Breast epithelium (tissue), 4 donors: ENCODE measurements at places on chromosomes 13 and 19. TPM values are rescaled to one million over a fixed set of nuclear protein-coding genes. Genes with fewer than 3 reads are reported as not detected.
A peak's percentile ranks its signal among the peaks of the same experiment; 100 is the strongest.

The CEACAM7 gene
- total RNA-seq, result not detected

The MISP3 gene
- total RNA-seq, result 4.6 TPM

The TRIP10 gene
- 56.9 TPM for total RNA-seq

GRCh38 chr19:47538812-47539211 is 23.9 kb upstream of the NAPA start:
- DNase-seq, result no peak

The TMEM59L gene
- not detected for total RNA-seq

The LILRB5 gene
- total RNA-seq, result 2.0 TPM

DNA sequence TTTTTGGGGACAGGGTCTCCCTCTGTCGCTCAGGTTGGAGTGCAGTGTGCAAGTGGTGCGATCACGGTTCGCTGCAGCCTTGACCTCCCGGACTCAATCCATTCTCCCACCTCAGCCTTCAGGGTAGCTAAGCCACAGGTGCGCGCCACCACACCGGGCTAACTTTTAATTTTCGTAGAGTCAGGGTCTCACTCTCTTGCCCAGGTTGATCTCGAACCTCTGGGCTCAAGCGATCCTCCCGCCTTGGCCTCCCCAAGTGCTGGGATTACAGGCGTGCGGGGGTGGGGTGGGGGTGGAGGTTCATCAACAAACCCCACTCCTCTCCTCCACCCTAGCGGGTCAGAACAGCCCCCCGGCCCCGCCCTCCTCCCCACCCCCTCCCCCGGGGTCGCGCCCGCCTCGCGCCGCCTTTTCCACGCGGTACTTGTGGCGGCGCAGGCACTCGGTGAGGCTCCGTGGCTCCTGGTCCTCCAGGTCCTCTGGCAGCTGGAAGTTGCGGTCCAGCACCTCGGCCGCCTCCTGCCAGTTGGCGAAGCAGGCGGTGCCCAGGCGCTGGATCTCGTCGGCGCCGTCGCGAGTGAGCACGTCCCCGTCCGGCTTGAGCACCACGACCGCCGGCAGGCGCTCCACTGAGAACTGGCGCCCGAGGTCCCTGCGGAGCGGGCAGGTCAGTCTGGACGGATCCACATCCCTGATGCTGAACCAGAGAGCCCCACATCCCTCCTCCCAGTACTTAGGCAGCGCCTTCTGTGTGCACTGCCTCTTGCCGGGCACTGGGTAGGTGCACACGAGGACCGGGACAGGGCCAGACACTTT is 5.2 kb downstream of the NXNL1 start:
- no peak for DNase-seq

DNA sequence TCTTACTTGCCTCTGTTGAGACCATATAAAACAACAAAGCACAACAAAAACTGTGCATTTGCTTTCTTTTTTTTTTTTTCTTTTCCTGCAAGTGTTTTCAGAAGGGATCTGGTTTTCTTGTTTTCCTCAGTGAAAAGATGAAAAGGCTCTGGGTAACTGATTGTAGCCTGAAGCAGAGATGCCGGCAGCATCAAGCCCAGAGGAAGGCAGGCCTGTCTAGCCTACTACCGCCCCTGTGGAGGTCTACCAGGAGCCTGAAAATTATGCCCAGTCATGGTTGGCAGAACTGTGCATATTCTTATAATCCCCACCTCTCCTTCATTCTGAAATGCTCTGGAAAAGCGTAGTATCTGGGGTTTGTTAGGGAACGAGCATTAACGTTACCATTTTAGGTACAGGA is 32.6 kb upstream of the MEDAG start:
- no peak for DNase-seq

DNA sequence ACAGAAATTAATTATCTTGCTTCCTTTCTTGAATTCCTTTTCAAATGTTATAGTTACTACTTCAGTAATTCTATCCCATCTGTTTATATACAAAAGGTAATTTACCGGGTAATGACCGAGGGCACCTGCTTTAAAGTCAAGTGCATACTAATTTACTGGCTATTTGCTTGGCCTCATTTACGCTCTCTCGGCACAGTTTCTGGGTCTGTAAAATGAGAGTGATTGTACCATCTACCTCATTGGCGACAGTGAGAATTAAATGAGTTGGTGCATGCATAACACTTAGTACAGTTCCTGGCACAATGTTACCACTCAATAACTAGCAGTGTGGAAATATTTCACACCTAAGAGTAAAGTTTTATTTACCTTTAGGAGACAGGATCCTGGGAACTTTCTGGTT is 111.6 kb downstream of the GGACT start:
- no peak for DNase-seq

GRCh38 chr19:12194827-12195731 is 32.2 kb downstream of the ZNF136 start:
- peak; percentile 95 for DNase-seq

- DNase-seq, result no peak
Measured at GRCh38 chr13:61486496-61486895, 70.8 kb upstream of the PCDH20 start.

DNA sequence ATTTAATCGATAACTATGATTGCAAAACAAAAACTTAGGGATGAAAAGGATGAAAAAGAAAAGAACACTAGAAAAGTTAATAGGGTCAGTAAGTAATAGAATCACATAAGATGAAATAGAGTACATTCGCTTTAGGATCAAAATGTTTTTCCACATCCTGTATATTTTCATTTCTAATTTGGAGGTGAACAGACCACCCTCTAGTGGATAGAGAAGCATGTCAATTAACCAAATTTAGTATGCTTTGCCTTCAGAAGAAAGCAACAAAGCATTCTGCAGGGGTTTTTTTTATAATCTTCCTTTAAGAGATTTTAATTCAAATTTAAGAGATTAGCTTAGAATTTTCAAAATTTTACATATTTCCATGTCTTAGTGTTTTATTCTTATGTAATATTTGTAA is 611.0 kb upstream of the SGCG start:
- DNase-seq, result no peak

DNA sequence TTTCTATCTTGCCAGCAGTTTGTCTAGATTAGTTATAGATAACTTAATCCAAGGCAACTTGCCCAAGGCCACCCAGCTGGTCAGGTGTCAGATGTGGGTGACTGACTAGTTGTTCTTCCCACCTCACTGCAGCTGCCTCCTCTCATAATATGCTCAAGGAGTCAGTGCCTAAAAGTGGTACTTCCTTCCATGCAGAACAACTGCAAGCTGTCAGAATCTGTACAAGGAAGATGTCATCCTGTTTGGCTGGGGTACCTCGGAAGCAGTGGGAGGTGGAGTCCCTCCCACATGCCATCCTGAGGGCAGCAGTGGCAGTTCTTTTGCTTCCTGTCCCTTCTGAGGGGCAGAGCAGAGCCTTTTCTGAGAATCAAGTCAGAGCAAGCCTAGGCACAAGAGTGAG is 193.2 kb upstream of the RFC3 start:
- no peak for DNase-seq

- no peak for DNase-seq
Measured at GRCh38 chr19:18167975-18168645, 5.5 kb upstream of the IFI30 start.

GRCh38 chr13:112775791-112776279 is 86.0 kb downstream of the ATP11A start:
- DNase-seq, result no peak

- no peak for DNase-seq
Measured at GRCh38 chr13:106906426-106906996, 338.6 kb upstream of the ARGLU1 start.

The RNF225 gene
- not detected for total RNA-seq

The PTGER1 gene
- total RNA-seq, result 0.48 TPM

The MAST1 gene
- not detected for total RNA-seq

DNA sequence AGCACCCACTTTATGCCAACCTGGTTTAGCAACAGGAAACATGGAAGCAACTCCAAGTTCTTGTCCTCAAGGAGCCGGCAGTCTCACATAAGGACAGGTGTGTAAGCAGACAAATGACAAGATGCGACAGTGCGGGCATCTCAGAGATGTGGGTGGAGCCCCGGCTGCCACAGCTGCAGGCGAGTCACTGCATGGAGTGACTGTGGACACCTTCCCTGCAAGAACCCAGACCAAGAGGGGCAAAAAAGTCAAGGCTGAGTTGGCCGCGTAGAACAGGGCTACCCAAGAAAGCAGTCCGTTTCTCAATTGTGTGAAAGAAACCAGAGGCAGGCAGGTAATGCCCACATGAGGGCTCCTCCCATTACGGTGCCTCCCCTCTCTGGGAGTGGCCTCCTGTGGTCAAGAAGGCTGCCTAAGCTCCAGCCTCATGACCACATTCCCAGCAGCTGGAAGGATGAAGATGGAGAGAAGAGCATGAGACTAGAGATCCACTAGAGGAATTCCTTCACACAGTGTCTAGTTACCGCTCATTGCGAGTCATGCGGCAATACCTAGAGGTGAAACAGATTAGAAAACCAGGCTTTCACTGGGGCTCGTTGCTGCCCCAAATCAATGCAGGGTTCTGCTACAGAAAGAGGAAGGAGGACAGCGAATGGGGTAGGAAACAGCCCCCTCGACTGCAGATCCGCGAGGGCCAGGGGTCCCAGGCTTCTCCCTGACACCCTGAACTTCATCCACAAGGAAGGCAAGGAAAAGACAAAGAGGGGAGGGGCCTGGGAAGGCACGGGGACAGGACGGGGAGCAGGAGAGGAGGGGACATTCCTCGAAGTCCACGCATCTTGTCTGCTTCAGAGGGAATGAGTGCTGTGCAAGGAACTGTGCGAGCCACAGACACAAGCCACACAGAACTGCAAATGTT is 80.2 kb downstream of the SPACA7 start:
- no peak for DNase-seq

GRCh38 chr13:45055902-45056648 is 64.2 kb upstream of the GTF2F2 start:
- peak; percentile 52 for DNase-seq

GRCh38 chr19:43351998-43352746 is 1.3 kb upstream of the CD177 start:
- no peak for DNase-seq

- peak; percentile 24 for DNase-seq
Measured at GRCh38 chr13:73708393-73708985, 425.7 kb downstream of the KLF12 start.

DNA sequence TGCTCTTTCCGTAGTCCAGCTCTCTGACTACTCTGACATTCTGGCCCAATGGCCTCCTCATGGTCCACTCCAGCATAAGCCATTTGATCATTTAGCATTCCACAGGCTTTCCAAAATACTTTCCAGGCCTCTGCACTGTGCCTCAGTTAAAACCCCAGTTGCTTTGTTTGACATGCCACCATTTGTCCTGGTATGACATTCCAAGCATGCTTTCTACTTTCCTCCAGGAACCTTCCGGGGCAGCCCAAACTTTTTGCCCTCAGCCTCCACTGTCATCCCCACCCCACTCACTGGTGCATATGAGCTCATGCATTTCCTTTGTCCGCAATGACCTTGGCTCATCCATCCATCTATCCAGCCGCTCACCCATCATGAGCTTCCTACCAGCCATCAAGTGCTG is 41.8 kb upstream of the WASF3 start:
- DNase-seq, result no peak
